ENCODE measurements at places on chromosomes 3 and 15.

GRCh38 chr3:188742755-188743550 is 428.8 kb upstream of the TPRG1 start:
- DNase-seq = no peak

GRCh38 chr3:138692152-138692551 is 83.6 kb downstream of the FAIM start:
- DNase-seq = no peak

DNA sequence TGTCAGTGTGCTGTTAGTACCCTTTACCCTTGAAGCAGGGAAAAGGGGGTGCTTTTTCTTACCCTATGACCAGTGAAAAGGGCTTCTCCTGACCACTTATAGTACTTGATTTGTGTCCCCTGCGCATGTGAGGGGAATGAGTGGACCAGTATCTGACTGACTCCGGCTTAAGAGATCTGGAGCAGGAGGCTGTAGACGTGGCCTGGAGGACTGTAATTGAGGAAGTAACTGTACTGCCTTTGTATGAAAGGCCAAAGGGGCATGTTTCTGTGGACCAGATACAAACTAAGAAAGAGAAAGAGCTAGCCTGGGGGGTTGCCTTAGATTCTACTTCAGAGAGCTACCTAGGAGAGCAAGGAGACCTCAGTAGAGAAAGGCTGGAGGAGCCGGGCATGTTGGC is 89.9 kb upstream of the TBL1XR1 start:
- DNase-seq = no peak

DNA sequence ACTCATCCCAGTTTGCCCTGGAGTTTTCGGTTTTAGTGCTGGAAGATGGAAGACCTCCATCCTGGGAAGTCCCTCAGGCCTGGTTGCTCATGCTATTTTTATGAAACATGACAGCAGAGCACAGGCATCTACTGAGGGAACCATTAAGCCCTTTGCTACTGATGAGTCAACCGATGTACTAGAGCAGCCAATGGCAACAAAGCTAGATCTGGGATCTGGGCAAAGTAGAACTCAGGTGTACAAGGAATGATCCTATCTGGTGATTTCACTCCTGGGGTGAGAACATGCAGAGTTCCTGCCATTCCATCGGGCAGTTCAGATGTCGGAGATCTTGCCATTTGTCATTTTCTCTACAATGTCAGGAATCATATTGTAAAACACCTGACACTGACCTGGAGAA is 166.2 kb upstream of the NSMCE3 start:
- no peak for DNase-seq

DNA sequence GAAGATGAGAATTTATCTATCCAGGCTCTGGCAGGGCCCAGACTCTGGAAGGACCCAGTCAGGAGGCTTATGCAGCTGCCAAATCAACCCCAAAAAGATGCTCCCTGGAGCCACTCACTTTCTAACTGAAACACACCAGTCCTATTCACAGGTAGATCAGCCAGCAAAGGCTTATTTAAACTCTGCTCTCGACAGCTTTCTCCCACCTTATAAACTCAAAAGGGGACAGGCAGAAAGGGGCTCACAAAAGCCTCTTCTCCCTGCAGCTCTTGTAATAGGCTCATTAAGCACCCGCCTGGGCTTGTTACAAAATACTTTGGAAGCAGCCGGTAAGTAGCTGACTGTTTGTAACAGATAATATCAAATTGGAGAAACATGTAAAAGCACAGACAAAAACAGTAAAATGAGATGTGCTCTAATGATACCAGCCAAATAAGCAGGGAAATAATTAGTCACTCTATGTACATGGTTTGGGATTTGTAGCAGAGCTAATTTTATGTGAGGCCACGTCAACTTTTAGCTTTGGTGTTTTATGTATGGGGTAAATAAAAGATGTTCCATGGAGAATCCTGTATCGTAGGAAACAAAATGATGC is 213.8 kb downstream of the NR2F2 start:
- DNase-seq = no peak

DNA sequence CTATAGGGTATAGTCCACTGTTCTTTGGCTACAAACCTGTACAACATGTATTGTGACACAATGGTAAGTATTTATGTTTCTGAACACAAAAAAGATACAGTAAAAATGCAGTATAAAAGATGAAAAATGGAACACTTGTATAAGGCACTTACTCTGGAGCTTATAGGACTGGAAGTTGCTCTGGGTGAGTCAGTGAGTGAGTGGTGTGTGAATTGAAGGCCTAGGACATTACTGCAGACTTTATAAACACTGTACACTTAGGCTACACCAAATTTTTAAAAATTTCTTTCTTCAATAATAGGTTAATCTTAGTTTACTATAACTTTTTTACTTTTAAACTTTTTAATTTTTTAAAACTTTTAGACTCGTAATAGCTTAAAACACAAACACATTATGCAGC is 10.5 kb upstream of the PDZRN3 start:
- DNase-seq = no peak

GRCh38 chr15:100926258-100926657 is 7.1 kb downstream of the LRRK1 start:
- no peak for DNase-seq

GRCh38 chr3:1251282-1252060 is 158.6 kb downstream of the CNTN6 start:
- DNase-seq = peak; percentile 86

DNA sequence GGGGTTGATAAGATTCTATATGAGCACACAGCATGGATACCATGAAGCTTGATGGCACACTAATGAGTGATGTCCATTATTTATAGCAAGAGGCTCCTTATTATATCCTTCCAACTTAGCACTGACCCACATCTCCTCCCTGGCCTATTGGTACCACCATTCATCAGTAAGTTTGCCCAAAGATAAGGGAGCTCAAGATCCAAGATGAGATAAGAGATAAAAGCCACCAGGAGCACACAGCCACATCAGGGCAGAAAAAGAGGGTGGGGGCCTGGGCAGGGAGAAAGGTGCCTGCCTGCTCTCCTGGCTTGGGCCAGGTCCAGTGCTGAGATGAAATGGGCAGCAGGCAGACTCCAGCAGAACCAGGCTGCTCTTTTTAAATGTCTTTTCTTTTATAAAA is 4.4 kb upstream of the PPP1R14D start:
- no peak for DNase-seq

GRCh38 chr15:92451225-92451825 is 57.6 kb downstream of the ST8SIA2 start:
- peak; percentile 53 for DNase-seq

DNA sequence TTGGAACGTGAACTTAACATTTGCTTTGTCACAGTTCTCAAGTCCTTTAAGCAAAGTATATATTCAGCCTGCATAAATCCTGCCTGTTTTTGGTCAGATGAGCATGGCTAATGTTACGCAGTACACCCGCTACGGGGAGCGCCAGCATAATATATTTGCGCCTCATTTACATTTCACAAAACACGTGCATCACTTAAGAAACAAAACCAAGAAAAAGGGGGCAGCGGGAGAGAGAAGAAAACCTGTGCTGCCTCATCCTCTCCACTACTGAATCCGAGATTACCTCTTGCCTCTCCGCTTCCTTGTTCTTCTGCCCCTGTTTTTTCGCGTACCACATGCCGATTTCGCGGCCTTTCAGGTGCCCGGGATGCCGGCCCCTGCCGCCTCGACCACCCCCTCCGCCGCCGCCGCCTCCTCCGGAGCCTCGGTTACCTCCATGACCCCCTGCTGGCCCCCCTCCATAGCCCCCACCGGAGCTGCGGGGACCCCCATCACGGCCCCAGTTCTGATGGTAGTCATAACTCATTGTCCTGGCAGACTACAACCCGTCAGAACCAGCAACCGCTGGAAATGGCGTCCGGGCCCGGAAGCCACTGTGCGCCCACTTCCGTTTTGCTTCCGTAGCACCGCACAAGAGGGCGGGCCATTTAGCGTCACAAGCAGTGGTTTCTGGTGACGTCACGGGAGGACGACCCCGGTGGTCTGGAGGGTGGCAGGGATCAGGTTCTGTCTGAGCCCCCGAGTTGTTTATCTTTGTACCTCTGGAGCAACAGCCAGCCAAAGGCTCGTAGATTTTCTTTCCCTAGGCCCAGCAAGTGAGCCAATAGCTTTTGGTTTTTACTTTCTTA is at the start of gene DHX36:
Gene DHX36 (minus strand): TSS at position 597 of the 848 bp plus-strand sequence. CDS start 71 bp downstream, at position 526.
- peak; percentile 91 for DNase-seq

GRCh38 chr15:70741107-70741531 is 22.2 kb downstream of the UACA start:
- DNase-seq = peak; percentile 93

GRCh38 chr15:100247228-100248225 is 94.2 kb downstream of the ADAMTS17 start:
- DNase-seq = no peak

DNA sequence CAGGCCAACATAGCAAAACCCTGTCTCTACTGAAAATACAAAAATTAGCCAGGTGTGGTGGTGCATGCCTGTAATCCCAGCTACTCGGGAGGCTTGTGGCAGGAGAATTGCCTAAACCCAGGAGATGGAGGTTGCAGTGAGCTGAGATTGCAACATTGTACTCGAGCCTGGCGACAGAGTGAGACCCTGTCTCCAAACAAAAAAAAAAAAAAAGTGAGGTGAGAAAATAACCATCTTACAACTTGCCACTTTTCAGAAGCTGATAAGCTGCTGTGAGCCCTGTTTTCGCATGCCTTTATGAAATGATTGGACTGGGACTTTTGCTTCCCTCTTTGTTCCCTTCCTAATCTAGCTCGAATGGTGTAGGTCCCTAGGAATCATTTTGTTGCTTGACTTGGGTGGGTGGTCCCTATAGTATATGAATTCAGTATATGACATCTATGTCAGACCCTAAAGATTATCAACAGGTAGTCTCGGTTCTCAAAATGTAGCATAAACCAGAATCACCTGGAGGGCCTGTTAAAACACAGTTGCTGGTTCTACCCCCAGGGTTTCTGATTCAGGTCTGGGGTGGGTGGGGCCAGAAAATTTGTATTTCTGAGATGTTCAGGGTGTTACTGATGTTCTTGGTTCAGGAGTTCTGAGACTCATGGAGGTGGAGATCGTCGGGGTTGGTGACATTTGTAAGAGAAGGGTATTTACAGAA is 107.9 kb downstream of the FNDC3B start:
- no peak for DNase-seq

DNA sequence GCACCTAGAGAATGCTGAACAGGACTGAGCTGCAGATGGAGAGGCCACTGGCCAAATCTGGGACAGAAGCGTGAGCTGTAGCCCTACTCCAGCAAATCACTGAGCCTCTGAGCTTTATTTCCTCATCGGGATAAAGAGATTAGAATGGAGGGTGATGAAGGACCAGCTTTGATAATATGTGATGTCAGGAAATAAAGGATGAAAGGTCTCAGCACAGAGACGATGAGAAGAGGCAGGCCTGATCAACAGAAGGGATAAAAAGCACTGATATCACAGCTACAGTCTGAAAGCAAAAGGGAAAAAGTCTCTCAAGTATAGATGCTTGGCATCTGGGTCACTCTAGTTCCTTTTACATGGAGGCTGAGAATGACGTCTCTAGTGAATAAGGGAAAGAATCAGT is 70.0 kb downstream of the DHX30 start:
- DNase-seq = no peak

DNA sequence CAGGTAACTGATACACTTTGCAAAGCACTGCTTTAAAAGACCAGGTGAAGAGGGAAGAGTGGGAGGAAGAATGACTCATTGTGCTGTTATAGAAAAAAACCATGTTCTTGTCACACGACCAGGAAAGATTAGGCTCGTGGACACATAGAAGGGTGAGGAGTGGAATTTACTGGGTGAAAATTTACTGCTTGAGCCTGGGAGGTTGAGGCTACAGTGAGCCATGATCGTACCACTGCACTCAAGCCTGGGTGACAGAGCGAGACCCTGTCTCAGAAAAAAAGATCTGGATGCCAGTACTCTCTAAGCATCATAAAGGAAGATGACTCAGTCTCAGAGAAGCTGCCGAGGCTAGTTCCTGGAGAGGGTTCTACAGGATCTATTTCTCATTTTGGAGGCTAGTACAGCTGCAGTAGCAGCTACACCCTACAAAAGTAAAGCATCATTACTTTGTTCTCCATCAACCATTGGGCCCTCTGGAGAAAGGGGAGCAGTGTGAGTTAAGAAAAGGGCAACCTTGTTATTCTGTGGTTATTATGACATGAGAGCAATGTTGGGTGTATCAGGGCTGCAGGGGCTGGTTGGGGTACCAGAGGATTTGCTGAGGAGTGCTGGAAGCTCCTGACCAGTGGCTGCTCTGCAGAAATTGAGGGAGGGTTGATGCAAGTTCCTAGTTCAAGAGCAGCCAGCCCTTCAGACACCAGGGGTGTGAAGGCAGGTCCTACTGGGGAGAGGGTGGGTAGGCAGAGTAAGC is 75.4 kb downstream of the CMTM8 start:
- peak; percentile 53 for DNase-seq

DNA sequence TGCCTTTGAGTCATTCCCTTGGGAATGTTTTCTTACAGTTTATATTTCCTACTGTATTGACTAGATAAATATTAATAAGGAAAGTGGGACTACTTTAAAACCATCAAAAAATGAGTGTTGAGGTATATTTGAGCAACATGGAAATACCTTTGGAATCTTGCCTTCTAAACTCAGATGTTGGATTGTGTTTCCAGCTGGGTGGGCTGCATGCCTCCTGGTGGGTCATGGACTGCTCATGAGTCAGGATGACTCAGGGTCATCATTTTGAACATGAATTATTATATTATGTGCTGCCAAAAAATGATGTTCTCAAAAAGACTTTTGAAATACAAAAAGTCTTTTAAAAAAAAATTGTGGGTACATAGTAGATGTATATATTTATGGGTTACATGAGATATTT is 41.1 kb upstream of the APH1B start:
- peak; percentile 89 for DNase-seq

- no peak for DNase-seq
These were observed 3.1 kb downstream of the PPP1R2 start for GRCh38 chr3:195540027-195540426.

GRCh38 chr3:189800436-189800835 is 169.2 kb downstream of the TP63 start:
- DNase-seq = no peak

GRCh38 chr15:44101944-44102343 is 93.1 kb downstream of the FRMD5 start:
- peak; percentile 72 for DNase-seq

DNA sequence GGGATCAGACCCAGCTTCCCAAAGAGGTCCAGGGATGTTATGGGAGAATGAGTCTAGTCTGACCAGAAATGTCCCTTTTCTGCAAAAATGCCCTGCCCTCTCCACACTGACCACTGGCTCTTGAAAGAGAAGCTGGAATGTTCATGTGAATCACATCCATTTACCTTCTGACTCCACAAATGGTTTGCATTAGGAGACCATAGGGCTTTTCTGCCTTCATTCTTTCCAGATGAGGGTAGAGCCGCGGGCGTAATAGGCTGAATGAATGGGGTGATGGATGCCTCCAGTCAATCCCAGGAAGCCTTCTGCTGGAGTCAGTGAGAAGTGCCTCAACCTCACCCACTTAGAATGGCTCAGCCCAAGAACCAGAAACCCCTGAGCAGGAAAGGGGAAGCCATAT is 47.2 kb upstream of the IREB2 start:
- DNase-seq = peak; percentile 44

Measured in fibroblast of mammary gland (primary cell).